Foreskin keratinocyte (primary cell): ENCODE measurements at places on chromosomes 13 and 19. TPM values are rescaled to one million over a fixed set of nuclear protein-coding genes. Genes with fewer than 3 reads are reported as not detected.

The ZNF429 gene
- polyA plus RNA-seq = 0.88 and 1.4 TPM in 2 replicates

- DNase-seq = no peak
These were observed 27.9 kb downstream of the PLEKHJ1 start for GRCh38 chr19:2207991-2208860.

GRCh38 chr13:21967871-21968270, 297.0 kb downstream of the FGF9 start:
- no peak for DNase-seq

The KISS1R gene
- polyA plus RNA-seq = not detected in 2 replicates
